K562 (cell line): ENCODE measurements at places on chromosomes 6 and 20. TPM values are rescaled to one million over a fixed set of nuclear protein-coding genes. Genes with fewer than 3 reads are reported as not detected.

BTNL2 gene
- total RNA-seq = not detected in 2 replicates

DNA sequence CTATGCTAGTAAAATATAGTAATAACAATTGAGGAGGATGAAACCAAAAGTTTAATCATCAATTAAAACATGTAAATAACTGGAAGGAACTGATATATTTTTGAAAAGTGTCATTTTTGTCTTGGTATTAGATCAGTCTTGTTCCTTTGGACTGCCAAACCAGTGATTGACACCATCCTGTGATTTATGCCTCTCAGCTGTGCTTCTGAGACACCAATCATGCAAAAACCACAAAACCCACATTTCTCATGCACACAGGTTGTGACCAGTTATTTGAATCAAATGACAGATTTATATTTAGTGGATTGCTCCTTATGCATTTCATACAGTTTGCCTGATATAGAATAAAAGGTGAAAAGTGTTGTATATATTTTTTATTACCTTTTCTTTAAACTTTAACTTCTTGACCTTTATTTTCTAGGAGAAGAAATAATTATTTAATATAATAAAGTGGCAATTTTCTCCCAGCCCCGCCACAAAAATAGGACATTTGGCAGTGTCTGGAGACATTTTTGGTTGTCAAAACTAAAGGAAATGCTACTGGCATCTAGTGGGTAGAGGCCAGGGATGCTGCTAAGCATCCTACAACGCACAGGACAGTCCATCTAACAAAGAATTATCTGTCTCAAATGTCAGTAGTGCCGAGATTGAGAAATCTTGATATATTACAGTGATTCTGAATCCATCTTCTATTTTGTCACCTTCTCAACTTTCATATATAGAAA, 383.6 kb downstream of the BCKDHB start:
- DNase-seq = no peak

- no peak for DNase-seq
These were observed 28.5 kb upstream of the ADGRF4 start for GRCh38 chr6:47669684-47670513.

GRCh38 chr6:117265410-117266256, at the start of gene VGLL2:
VGLL2 (plus strand) TSS chr6:117265558; CDS start chr6:117265764, 206 bp downstream.
- DNase-seq = no peak

GRCh38 chr6:71028877-71029252, 72.0 kb upstream of the B3GAT2 start:
- DNase-seq = no peak

DNA sequence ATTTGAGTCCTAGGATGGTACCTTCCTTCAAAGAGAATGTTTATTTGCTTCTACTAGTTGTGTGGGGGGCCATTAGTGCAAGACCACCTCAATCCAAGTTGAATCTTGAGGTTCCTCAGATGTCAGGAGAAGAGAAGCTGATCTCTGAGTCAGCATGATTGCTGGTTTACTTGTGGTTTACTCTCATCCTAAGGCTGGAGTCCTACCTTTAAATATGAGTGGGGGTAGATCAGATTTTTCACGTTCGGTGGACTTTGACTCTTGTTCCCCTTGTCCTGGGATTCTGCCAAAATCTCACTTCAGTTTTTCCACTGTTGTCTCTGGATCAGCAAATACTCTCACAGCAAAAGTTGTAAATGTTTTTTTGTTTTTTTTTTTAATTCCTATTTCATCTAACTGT, 84.6 kb upstream of the F13A1 start:
- DNase-seq = no peak

DNA sequence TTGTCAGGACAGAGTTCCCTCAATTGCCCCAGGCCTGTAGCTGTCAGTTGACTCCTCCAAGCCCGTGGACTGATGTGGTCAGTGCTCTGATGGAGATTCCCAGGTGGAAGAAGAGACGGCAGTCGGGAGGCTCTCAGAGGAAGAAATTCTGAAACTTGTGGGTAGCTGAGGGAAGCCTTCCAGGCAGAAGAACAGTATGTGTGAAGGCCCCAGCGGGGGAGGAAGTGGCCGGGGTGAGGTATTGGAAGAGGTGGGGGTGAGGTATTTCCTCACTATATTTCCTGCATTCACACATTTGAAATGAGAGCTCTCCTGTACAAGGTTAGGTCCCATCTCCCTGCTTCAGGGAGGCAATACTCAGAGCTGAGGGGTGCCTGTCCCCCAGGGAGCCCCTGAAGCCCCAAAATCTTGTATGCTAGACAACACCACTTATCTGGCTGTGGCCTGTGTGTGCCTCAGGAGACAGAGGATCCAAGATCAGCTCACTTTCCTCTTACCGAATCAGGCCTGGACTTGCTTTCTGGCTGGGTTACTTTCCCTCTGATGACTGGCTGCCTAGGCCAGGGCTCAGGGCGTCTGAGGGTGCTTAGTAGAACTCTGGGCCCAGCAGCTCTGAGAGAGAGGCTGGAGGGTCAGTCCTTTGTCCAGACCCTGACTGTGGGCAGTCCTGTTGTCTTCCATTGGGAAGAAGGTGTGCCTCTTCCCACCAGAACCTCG, 49.3 kb upstream of the MYL9 start:
- DNase-seq = no peak

GRCh38 chr6:41039060-41039998, at the start of gene UNC5CL:
UNC5CL (minus strand) TSS chr6:41039221; CDS start chr6:41035074, 4,147 bp downstream.
- peak; percentile 82 for DNase-seq
